NCI-H1436 treated with DMSO at 0.1 percent for 48 hours (cell line): ENCODE measurements at places on chromosomes 3 and 15.

GRCh38 chr15:64443016-64443415 lies 17.4 kb upstream of the ZNF609 start:
- DNase-seq: no peak

GRCh38 chr3:61912158-61912557 lies 350.8 kb downstream of the PTPRG start:
- DNase-seq: no peak

- no peak for DNase-seq
These were observed 123.5 kb upstream of the TBL1XR1 start for GRCh38 chr3:177320765-177321247.

GRCh38 chr3:139560411-139560810 lies 20.9 kb upstream of the RBP1 start:
- DNase-seq: no peak

GRCh38 chr3:146581951-146582467 lies 23.1 kb downstream of the PLSCR5 start:
- DNase-seq: no peak

GRCh38 chr15:50523851-50524251 lies 22.6 kb downstream of the USP50 start:
- DNase-seq: no peak

DNA sequence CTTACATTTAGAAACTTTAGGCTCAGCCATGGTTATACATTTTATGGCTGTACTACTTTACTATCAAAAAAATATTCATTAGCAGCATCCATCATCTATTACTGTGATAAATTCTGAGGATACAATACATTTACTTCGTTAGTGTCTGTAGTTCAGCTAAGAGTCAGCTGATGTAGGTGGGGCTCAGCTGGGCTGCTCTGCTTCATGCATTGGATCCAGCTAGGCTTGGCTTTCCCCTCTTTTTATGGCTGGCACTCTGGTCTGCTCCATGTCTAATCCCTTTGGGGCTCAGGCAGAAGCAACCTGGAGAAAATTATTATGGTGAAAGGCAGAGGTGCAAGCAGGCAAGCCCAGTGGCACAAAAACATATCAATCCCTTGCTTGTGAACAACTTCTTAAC lies 930.1 kb upstream of the NR2F2 start:
- DNase-seq: no peak

GRCh38 chr15:45221967-45222366 lies 30.1 kb upstream of the SLC28A2 start:
- no peak for DNase-seq

DNA sequence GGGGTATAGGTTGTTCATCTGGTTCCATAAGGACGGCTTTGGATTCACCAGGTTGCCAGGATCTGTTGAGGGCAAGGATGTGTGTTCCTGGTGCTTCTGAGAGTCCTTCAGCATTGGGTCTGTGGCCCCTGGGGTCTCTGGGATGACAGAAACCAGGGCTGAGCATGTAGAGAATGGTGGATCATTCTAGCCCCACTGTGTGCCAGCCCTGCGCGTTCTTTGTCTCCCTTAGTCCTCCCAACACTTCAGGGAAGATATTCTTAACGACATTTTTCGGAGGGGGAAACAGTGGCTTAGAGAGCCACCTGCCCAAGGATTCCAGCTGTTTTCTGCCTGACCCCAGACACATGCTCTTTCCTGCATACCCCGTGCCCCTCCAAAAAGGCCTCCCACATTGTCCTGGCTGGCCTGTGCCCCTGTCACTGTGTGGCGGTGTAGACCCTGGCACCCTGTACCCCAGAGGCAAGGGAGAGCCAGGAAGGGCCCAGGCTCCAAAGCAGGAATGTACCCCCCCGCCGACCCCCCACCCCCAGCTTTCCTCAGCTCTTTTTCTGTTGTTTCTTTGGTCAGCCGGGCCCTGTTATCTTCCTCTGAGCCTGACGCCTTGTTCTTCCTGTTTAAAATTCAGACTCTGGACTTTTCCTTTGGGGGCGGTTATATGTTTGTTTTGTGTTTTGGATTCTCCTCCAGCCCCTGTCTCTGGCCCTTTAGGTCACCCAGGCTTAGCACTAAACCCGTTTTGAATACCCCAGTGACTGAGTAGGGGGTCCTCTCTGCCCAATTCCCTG lies 57.8 kb upstream of the SMAD6 start:
- no peak for DNase-seq
